ENCODE measurements at places on chromosomes 13 and 19.

DNA sequence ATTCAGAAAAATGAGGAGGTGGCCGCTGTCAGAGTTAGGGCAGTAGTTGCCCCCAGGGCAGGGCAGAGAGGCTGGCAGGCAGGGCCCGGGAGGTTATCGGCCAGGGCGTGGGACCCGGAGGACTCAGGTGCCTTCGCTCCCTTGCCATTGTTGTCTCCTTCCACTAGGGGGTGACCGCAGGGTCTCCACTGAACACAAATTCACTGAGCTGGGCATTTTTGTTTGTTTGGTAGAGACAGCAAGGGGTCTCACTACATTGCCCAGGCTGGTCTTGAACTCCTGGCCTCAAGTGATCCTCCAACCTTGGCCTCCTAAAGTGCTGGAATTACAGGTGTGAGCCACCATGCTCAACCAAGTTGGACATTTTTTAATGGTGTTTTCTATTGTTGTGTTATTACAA lies 25.1 kb downstream of the CARS2 start:
- no peak for DNase-seq

GRCh38 chr13:87982400-87982799 lies 311.2 kb downstream of the SLITRK5 start:
- no peak for DNase-seq

DNA sequence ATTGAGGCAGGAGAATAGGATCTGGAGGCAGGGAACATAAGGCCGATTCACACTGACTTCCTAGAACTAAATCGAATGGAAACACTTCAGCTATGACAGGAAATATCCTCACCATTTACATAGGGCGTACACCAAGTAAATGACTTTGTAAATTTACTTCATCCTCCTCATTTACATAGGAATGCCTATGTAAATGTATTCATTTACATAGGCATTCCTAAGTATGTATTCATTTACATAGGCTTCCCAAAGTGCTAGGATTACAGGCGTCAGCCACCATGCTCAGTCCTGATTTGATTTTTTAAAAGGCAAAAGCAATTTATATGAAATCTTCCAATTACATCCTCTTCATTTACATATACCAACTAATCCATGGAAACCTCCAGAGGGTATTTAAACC lies 133.1 kb upstream of the RFC3 start:
- DNase-seq = no peak

DNA sequence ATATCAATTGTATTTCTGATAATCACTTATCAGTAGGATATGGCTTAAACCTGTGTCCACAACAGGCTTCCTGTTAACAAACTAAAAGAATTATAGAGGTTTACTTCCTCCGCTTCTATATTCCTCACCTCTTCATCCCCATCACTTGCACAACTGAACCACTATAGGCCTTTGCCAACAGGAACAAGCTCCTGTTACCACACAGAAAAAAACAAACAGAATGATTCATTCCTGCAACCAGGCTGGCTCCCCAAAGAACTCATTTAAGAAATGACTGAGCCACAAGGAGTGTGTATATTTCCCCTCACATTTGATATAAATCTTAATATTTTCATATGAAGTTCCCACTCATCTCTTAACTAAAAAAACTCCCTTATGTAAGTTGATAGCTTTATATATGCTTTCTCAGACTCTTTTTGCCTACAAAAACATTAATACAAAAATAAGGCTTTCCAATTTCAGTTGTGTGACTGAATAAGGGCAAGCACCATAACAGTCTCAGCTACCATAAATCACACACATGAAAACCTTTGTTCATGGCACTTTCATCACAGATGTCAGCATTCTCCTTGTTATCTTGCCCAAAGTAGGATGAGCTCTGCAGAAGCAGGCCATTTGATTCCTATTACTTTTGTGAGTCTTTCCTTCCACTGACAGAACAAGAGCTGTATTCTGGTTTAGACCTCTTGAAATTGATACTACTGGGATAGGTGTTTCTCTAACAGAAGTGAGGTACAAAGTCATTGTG lies 366.8 kb downstream of the SLITRK1 start:
- no peak for DNase-seq

DNA sequence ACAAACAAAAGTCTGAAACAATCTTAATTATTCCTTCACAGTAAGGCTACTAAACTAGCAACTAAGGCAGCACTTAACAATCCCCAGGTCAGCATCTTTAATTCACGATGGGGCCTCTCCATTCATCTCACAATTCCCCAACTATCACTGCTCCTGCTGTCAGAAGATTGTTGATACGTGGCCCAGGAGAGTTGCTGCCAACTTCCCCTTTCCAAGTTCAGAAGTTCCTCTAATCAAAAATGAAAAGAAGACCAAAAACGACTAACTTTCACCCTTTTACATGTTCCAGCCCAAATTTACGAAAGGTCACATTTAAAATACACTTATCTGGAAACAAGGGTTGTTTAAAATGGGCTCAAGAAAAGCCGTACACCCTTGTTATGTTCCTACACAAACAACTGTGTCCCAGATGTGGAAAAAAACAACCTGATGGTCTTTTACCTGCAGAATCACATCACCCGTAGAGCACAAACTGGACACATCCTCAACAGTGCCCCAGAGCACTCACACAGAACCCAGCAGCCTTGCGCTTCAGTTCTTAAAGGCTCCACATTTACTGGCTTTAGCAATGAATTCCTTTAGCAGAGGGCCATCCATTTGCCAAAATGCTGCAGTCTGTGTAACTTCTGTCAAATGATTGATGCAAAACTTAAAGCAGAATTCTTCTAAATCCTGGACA lies 38.0 kb downstream of the PHF11 start:
- no peak for DNase-seq

GRCh38 chr19:47538812-47539211 lies 23.9 kb upstream of the NAPA start:
- no peak for DNase-seq

DNA sequence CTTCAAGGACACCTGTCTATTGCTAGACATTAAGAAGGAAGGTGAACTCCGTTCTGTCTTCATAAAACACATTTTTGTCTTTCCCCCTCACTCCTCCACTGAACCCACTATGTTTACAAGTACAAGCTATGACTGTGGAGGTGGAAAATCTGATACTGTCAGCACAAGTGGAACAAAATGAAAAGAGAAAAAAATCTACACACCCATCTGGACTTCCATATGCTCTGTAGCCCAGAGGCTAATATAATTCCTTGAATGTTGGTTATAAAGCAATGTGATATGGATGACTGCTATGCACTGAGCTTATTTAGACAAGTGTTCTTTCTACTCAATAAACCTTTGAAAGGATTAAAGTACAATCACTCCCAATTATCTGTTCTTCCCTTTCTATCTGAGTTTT lies 713.5 kb downstream of the DIAPH3 start:
- DNase-seq = no peak

- DNase-seq = no peak
These were observed 29.5 kb upstream of the ANKRD10 start for GRCh38 chr13:110944121-110944967.

GRCh38 chr19:53883231-53883661 lies 1.2 kb downstream of the PRKCG start:
- no peak for DNase-seq

GRCh38 chr19:48168689-48169088 lies 1.5 kb downstream of the LIG1 start:
- DNase-seq = no peak

GRCh38 chr19:49409441-49410029 lies 13.7 kb downstream of the PTH2 start:
- DNase-seq = no peak

GRCh38 chr13:34587576-34587975 lies 354.5 kb upstream of the NBEA start:
- no peak for DNase-seq
